ENCODE measurements at places on chromosomes 12 and 14.
A peak's percentile ranks its signal among the peaks of the same experiment; 100 is the strongest.

GRCh38 chr12:6700646-6701051 lies at the start of gene PIANP:
Gene PIANP (minus strand): TSS chr12:6700815. CDS start chr12:6698061, 2,754 bp downstream.
- no peaks in the 10 kb centered on the region for H3K27me3 ChIP-seq
- peaks cover 9% of the 10 kb centered on the region for H3K4me1 ChIP-seq
- H3K36me3 ChIP-seq = no peaks in the 10 kb centered on the region
- no peak within 1 kb of the TSS for H3K4me3 ChIP-seq
- DNase-seq = no peak

DNA sequence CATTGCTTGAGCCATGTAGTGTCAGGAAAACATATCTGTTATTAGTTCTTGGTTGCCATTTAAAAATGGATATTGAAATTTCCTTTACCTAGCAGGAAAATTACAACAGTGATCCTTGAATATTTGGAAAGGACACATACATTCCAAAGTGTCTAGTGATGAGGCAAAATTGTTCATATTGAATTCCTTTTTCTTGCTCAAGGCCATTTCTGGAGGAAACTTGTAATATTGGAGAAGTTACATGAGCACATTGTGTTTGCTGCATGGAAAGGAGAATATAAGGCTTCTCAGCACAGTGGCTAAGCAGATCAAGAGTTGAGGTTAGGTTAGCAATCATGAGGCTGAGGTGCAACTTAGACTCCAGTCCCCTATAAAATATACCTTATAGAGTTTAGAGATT lies 121.9 kb downstream of the PDE3A start:
- H3K36me3 ChIP-seq = no peaks in the 10 kb centered on the region
- no peak overlapping the region for H3K27ac ChIP-seq
- H3K4me1 ChIP-seq = peaks cover 33% of the 10 kb centered on the region
- no peaks in the 10 kb centered on the region for H3K27me3 ChIP-seq
- no peak for DNase-seq

DNA sequence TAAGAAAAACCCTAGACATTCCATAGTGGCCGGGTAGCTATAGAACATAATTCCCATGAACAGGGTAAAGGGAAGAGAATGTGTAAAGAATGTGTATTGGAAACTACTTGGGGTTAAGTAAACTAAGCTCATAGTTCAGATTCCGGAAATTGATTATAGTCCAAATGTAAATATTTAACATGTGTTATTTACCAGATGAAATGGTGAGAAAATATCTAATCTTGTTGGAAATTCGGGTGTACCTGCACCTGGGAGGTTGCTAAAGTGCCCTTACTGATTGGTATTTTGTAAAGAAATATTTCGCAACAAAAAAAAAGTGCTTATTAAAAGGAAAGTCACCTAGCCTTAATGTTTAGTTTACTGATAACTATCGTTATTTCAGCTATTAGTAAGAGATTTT lies 14.4 kb downstream of the RASSF9 start:
- no peak overlapping the region for H3K27ac ChIP-seq
- DNase-seq = no peak
- H3K36me3 ChIP-seq = no peaks in the 10 kb centered on the region
- no peaks in the 10 kb centered on the region for H3K27me3 ChIP-seq
- no peaks in the 10 kb centered on the region for H3K4me1 ChIP-seq

DNA sequence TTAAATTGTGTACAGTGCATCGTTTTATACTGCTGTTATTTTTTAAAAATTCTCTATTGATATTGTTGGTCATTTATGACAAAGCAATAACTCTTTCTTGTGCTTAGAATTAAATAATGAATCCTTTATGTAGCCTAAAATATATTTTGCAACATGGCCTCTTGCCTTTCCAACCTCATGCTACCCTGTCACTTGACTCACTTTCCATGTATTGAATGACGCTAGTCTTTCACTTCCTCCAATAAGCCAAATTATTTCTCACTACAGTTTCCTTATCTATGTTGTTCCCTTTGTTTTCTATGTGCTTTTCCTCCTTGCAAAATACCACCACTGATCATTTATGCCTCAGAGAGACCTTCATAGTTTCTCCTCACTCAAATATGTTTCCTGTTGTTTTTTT lies 16.3 kb upstream of the EPYC start:
- H3K4me1 ChIP-seq = no peaks in the 10 kb centered on the region
- no peak overlapping the region for H3K27ac ChIP-seq
- H3K36me3 ChIP-seq = no peaks in the 10 kb centered on the region
- no peak overlapping the region for H3K4me3 ChIP-seq

DNA sequence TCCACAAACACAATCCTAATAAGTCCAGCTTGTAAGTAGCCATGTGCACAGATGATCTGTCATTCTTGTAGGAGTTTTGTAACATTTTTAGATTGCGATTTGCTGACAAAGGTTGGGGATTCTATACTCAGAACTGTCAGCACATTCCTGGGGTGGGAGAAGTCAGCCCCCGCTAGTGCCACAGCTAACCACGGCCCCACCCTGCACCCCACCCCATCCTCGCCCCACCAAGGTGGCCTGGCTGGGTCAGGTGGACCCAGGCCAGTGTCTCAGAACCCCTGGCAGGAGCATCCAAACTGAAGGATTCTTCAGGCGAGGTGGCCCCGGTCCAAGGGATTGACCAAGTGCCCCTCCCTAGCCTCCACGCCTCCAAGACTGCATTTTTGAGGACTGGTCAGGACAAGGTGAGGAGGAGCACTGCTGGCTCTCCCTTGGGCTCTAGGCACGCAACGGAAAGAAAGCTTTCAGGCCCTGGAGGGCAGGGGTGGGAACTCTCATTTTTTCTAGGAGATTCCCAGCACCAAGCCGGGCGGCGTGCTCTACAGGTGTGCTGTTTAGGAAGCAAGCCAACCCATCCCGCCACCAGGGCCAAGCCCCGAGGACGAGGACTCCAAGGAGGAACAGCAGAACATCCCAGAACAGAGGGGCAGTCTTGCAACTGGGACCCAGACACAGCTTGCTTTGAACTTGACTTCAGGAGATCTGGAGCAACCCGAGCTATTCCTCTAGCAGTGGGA lies 172.8 kb downstream of the BCL11B start:
- H3K4me1 ChIP-seq = no peaks in the 10 kb centered on the region
- H3K27me3 ChIP-seq = no peaks in the 10 kb centered on the region
- H3K36me3 ChIP-seq = no peaks in the 10 kb centered on the region
- H3K27ac ChIP-seq = no peak overlapping the region
- no peak overlapping the region for H3K4me3 ChIP-seq

DNA sequence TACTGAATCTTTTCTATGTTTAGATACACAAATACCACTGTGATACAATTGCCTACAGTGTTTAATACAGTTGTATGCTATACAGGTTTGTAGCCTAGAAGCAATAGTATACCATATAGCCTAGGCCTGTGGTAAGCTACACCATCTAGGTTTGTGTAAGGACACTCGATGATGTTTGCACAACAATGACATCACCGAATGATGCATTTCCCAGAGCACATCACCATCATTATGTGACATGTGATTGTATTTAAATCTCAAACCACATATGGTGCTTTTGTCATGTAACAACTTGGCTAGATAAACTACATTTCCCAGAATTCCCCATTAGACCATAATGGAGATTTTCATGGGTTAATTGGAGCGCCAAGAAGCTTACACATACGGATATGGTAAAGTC lies 128.4 kb upstream of the CPNE8 start:
- no peak for DNase-seq
- no peaks in the 10 kb centered on the region for H3K36me3 ChIP-seq
- no peak overlapping the region for H3K27ac ChIP-seq
- H3K27me3 ChIP-seq = no peaks in the 10 kb centered on the region
- H3K4me1 ChIP-seq = no peaks in the 10 kb centered on the region
- H3K4me3 ChIP-seq = no peak overlapping the region

DNA sequence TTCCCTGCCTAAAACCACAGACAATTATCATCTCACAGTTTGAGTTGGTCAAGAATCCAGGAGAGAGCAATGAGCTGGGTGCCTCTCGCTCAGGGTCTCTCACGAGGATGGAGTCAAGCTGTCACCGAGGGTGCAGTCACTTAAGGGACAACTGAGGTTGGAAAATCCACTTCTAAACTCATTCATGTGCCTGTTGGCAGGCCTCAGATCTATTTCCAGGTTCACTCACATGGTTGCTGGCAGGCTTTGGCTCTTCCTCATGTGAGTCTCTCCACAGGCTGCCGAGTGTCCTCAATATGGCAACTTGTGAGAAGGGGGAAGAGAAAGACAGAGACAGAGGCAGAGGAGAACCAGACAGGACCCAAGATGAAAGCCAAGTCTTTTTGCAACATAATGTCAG lies 10.5 kb upstream of the OR10P1 start:
- no peak overlapping the region for H3K4me3 ChIP-seq
- DNase-seq = no peak
- H3K4me1 ChIP-seq = no peaks in the 10 kb centered on the region
- H3K27ac ChIP-seq = no peak overlapping the region

- H3K4me3 ChIP-seq = no peak overlapping the region
- no peaks in the 10 kb centered on the region for H3K36me3 ChIP-seq
- no peak for DNase-seq
- H3K27me3 ChIP-seq = no peaks in the 10 kb centered on the region
- no peak overlapping the region for H3K27ac ChIP-seq
- peaks cover 2% of the 10 kb centered on the region for H3K4me1 ChIP-seq
Measured at GRCh38 chr14:24110523-24110922, 4.1 kb upstream of the DCAF11 start.

GRCh38 chr14:51621654-51622053 lies 30.1 kb upstream of the FRMD6 start:
- no peak overlapping the region for H3K27ac ChIP-seq
- H3K4me3 ChIP-seq = no peak overlapping the region
- H3K36me3 ChIP-seq = no peaks in the 10 kb centered on the region
- no peaks in the 10 kb centered on the region for H3K27me3 ChIP-seq
- DNase-seq = no peak
- H3K4me1 ChIP-seq = peaks cover 10% of the 10 kb centered on the region

- DNase-seq = no peak
- H3K36me3 ChIP-seq = no peaks in the 10 kb centered on the region
- no peaks in the 10 kb centered on the region for H3K4me1 ChIP-seq
- H3K27me3 ChIP-seq = no peaks in the 10 kb centered on the region
- H3K4me3 ChIP-seq = no peak overlapping the region
Measured at GRCh38 chr14:90600619-90601018, 203.8 kb downstream of the CALM1 start.

DNA sequence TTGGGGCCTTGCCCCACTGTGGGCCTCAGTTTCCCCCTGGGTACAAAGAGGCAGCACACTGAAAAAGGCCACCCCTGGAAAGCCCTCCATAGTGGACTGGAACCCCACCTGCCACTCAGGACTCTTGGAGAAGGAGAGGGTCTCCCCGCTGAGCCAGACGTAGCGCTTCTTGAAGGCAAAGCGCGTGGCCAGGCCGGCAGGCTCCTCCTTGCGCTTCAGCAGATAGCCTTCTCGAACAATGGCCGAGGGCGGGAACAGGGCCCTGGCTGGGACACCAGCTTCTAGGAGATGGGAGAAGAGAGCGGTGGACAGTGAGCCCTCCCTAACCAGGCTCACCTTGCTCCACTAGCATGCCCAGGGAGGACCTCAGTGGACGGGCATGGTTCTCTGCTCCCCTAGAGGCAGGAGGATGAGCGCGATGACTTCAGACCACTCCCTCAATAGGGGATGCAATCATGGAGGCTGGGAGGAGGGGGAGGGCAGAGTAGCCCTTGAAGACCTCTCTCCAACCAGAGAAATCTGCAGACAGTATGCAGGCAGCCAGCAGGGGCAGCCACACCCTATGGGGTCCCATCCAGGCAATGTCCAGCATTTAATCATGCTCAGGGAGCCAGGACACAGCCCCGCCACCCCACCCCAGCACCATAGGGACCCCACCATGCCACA lies 29.8 kb downstream of the RASAL1 start:
- H3K4me1 ChIP-seq = no peaks in the 10 kb centered on the region
- H3K27ac ChIP-seq = no peak overlapping the region
- H3K36me3 ChIP-seq = no peaks in the 10 kb centered on the region
- DNase-seq = no peak

GRCh38 chr14:58071341-58071740 lies 80.7 kb downstream of the ARMH4 start:
- no peak overlapping the region for H3K27ac ChIP-seq
- H3K4me3 ChIP-seq = no peak overlapping the region
- no peaks in the 10 kb centered on the region for H3K4me1 ChIP-seq
- DNase-seq = no peak
- no peaks in the 10 kb centered on the region for H3K27me3 ChIP-seq

DNA sequence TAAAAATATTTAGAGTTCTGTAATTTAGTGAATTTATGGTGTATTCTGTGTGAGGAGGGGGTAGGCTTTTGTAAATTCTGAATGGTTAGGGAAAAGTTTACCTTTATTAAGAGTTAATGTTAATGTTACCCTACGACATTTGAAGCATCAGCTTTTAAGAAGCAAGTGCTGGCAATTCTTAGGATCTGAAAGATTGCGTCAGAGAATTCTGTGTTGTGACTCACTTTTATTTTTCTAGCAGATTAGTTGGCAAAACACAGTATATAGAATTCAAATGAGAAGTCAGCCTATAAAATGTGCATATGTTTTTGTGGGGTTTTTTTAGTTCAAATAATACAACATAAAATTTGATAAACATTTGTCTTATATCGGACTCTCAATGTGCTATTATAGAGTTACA lies 97.6 kb downstream of the RAD52 start:
- DNase-seq = no peak
- H3K4me1 ChIP-seq = peaks cover 11% of the 10 kb centered on the region
- H3K27me3 ChIP-seq = no peaks in the 10 kb centered on the region
- H3K27ac ChIP-seq = no peak overlapping the region
- no peaks in the 10 kb centered on the region for H3K36me3 ChIP-seq

DNA sequence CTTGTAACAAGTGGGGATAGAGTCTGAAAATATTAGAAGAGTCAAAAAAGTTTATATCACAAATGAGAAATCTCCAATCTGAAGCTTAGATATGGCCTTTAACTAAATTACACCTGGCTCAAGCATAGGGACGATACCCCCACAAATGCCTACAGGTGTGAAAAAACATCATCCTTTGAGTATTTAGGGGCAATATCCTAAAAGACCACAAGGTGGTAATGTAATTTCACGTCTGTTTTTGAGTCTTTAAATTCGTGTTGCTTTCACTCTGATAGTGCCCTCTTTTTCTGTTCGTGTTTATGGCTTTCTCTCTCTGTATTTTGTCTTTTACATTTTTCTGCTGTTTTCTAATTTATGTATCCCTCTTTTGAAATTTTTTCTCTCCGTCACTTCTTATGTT lies 84.3 kb downstream of the ETNK1 start:
- H3K4me3 ChIP-seq = no peak overlapping the region
- H3K4me1 ChIP-seq = no peaks in the 10 kb centered on the region
- peak; percentile 26 for DNase-seq
- no peaks in the 10 kb centered on the region for H3K36me3 ChIP-seq

GRCh38 chr12:120741476-120742421 lies 16.1 kb downstream of the ACADS start:
- no peak overlapping the region for H3K27ac ChIP-seq
- no peaks in the 10 kb centered on the region for H3K36me3 ChIP-seq
- DNase-seq = no peak
- H3K4me3 ChIP-seq = no peak overlapping the region
- no peaks in the 10 kb centered on the region for H3K4me1 ChIP-seq
